Activated CD4-positive, alpha-beta T cell treated with anti-CD3 and anti-CD28 coated beads for 36 hours (primary cell): ENCODE measurements at places on chromosomes 13 and 19. TPM values are rescaled to one million over a fixed set of nuclear protein-coding genes. Genes with fewer than 3 reads are reported as not detected.

NLRP11 gene
- 0.05 TPM for total RNA-seq

PRMT1 gene
- total RNA-seq: 448 TPM

NRTN gene
- total RNA-seq: 0.32 TPM

CRLF1 gene
- total RNA-seq: not detected

ZNF468 gene
- 11.5 TPM for total RNA-seq

- DNase-seq: no peak
- H3K4me3 ChIP-seq: no peak overlapping the region
- H3K27me3 ChIP-seq: no peaks in the 10 kb centered on the region
- H3K4me1 ChIP-seq: peaks cover 71% of the 10 kb centered on the region
- H3K36me3 ChIP-seq: peaks cover 7% of the 10 kb centered on the region
- H3K27ac ChIP-seq: no peak overlapping the region
Measured at GRCh38 chr19:40608240-40608621, 7.1 kb downstream of the LTBP4 start.

GRCh38 chr13:110323172-110323891 lies 16.2 kb downstream of the COL4A2 start:
- no peak overlapping the region for H3K27ac ChIP-seq
- peaks cover 40% of the 10 kb centered on the region for H3K27me3 ChIP-seq
- H3K4me3 ChIP-seq: no peak overlapping the region
- H3K4me1 ChIP-seq: peaks cover 14% of the 10 kb centered on the region
- DNase-seq: no peak
- no peaks in the 10 kb centered on the region for H3K36me3 ChIP-seq

DNA sequence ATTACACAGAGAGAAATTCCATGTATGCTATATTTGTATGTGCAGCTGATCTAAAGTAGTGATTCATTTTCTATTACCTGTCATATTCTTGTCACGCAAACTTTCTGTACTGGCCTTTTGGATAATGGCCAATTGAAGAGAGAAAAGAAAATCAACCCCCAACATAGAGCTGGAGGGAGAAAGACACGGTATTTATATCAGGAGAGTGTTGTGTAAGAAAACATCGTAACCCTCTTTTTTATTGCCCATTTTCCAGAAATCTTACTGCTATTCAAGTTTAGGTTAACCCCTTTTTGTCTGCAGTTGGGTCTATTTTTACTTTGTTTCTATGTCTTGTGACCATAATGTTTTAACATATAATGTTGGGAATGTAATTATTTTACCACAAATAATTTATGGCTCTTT lies 27.9 kb downstream of the DGKH start:
- peaks cover 10% of the 10 kb centered on the region for H3K36me3 ChIP-seq
- peaks cover 27% of the 10 kb centered on the region for H3K4me1 ChIP-seq
- no peak overlapping the region for H3K27ac ChIP-seq
- no peak for DNase-seq
- no peaks in the 10 kb centered on the region for H3K27me3 ChIP-seq

GRCh38 chr19:14565765-14566711 lies 5.8 kb downstream of the NDUFB7 start:
- no peak overlapping the region for H3K27ac ChIP-seq
- H3K4me3 ChIP-seq: no peak overlapping the region
- no peak for DNase-seq
- peaks cover 32% of the 10 kb centered on the region for H3K4me1 ChIP-seq
- H3K36me3 ChIP-seq: peaks cover 8% of the 10 kb centered on the region

GRCh38 chr19:1384478-1385110 lies 887 bp downstream of the NDUFS7 start:
- DNase-seq: no peak
- peaks cover 21% of the 10 kb centered on the region for H3K4me1 ChIP-seq
- H3K27me3 ChIP-seq: peaks cover 2% of the 10 kb centered on the region
- peak overlapping the region; percentile 81 for H3K4me3 ChIP-seq
- H3K36me3 ChIP-seq: peaks cover 21% of the 10 kb centered on the region

GRCh38 chr13:27495551-27495950 lies 45.2 kb upstream of the MTIF3 start:
- no peaks in the 10 kb centered on the region for H3K27me3 ChIP-seq
- H3K4me3 ChIP-seq: no peak overlapping the region
- H3K4me1 ChIP-seq: no peaks in the 10 kb centered on the region
- no peak overlapping the region for H3K27ac ChIP-seq

DNA sequence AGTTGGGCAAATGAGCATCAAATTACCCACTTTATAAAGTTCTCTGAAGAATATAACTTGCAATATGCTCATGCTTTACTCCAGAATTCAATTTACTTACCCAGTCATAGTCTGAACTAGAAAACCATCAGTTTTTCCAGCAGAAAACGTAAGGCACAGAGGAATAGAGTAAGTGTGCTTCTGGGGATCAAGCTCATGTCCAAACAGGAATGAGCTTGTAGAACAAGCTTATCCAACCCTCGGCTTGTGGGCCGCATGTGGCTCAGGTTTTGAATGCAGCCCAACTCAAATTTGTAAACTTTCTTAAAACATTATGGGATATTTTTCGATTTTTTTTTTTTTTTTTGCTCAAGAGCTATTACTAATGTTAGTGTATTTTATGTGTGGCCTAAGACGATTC lies 308.5 kb upstream of the KLF12 start:
- no peak overlapping the region for H3K4me3 ChIP-seq
- H3K27ac ChIP-seq: no peak overlapping the region
- H3K27me3 ChIP-seq: no peaks in the 10 kb centered on the region

DNA sequence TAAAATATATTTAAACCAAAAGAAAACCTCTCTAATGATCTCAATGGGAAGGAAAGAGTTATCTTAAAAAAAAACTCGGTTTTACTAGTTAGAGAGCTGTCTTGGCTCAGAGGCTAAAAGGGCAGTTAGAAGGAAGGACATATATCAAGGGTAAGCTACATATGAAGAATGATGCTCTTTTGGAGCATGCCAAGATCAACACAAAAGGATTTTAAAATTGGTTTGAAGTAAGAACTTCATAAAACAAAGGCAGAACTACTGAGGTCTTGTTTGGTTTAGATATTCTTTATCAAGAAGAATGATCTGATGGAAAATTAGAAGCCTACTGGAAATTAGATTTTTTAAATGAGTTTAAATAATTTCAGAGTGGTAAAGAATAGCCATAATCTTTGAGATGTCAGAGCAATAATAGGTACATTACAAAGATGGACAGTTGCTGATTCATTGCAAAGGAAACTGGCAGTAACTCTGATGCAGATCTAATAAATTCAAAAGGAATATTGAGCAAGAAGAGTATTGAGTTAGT lies 39.4 kb upstream of the LMO7 start:
- DNase-seq: no peak
- peaks cover 22% of the 10 kb centered on the region for H3K36me3 ChIP-seq
- H3K27ac ChIP-seq: no peak overlapping the region

DNA sequence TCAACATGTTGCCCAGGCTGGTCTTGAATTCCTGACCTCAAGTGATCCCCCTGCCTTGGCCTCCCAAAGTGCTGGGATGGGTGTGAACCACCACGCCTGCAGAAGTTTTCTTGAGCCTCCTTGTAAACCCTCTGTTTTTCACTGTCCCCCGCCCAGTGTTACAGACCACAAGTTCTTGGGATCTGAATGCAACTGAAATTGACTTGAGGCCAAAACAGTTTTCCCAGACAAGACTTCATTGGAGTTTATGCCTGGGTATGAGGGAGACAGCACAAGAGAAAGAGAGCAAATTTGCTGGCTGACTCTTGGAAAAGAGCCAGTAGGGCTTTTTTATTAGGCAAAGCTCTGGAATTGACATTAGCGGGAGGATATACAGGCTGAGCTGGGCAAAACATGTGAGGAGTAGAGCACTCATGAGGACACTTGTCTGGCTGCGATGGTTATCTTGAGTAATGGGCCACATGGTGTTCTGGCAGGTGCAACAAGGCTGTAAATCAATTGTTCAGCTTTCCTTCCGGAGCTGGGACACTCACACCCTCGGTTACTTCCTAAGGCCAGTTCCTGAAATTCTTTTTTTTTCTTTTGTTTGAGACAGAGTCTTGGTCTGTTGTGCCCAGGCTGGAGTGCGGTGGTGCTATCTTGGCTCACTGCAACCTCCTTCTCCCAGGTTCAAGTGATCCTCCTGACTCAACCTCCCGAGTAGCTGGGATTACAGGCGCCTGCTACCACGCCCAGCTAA lies 12.7 kb upstream of the HNRNPL start:
- H3K4me1 ChIP-seq: peaks cover 36% of the 10 kb centered on the region
- H3K4me3 ChIP-seq: no peak overlapping the region
- DNase-seq: no peak
- no peaks in the 10 kb centered on the region for H3K27me3 ChIP-seq
- peaks cover 20% of the 10 kb centered on the region for H3K36me3 ChIP-seq

DNA sequence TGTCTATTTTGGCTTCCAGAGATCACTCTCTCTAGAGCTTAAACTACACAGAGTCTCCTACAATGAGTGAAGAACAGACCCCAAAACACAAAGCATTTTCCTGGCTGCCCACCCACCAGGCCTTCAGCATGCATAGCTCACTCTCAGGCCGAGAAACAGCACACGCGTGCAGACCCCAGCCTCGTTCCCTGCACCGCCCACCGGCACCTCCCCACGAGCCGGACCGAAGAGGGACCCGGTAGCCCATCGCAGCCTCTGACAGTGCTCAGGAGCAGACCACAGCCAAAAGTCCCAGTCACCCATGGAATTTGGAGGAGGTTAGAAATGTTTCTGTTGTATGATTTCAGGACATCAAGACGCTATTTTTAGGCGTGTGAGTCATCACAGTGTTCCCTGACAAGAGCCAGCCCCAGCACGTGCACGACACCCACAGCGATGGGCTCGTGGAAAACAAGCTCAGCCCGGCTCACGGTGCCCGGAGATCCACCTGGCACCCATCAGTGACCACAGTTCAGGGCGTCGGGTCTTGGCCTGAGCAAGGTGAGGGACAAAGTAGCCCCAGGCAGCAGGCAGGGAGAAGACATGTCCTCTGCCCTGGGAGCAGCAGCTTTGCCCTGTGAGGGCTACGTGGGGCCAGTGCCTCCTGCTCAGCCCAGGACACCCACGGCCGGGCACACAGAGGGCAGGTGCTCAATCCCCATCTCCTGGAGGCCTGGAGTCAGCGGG lies 50.1 kb upstream of the SPACA7 start:
- no peak overlapping the region for H3K4me3 ChIP-seq
- no peak for DNase-seq
- no peaks in the 10 kb centered on the region for H3K36me3 ChIP-seq
- no peak overlapping the region for H3K27ac ChIP-seq
- peaks cover 26% of the 10 kb centered on the region for H3K27me3 ChIP-seq

DNA sequence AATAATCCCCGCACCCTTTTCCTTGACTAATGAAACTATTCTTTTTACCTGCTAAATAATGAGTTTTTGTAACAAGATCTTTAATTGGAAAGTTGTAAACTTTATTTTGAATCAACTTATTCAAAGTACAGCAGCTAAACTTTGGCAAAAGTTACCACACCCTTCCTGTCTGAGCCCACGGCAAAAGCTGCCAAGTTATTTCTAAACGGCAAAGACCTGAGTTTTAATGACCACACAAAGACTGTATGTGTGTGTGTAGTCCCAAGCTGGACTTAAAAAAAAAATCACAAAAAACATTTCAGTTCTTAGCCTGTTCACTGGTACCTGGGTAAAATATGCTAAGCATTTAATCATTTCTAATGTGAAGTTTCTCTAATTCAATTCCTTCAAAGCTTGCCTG lies 60.7 kb downstream of the ZAR1L start:
- peaks cover 3% of the 10 kb centered on the region for H3K36me3 ChIP-seq
- H3K27me3 ChIP-seq: no peaks in the 10 kb centered on the region
- no peak overlapping the region for H3K27ac ChIP-seq
- H3K4me3 ChIP-seq: no peak overlapping the region
- DNase-seq: no peak

GRCh38 chr13:79812070-79812850 lies 331.3 kb downstream of the NDFIP2 start:
- no peaks in the 10 kb centered on the region for H3K4me1 ChIP-seq
- no peaks in the 10 kb centered on the region for H3K36me3 ChIP-seq
- no peak for DNase-seq
- H3K27ac ChIP-seq: no peak overlapping the region

DNA sequence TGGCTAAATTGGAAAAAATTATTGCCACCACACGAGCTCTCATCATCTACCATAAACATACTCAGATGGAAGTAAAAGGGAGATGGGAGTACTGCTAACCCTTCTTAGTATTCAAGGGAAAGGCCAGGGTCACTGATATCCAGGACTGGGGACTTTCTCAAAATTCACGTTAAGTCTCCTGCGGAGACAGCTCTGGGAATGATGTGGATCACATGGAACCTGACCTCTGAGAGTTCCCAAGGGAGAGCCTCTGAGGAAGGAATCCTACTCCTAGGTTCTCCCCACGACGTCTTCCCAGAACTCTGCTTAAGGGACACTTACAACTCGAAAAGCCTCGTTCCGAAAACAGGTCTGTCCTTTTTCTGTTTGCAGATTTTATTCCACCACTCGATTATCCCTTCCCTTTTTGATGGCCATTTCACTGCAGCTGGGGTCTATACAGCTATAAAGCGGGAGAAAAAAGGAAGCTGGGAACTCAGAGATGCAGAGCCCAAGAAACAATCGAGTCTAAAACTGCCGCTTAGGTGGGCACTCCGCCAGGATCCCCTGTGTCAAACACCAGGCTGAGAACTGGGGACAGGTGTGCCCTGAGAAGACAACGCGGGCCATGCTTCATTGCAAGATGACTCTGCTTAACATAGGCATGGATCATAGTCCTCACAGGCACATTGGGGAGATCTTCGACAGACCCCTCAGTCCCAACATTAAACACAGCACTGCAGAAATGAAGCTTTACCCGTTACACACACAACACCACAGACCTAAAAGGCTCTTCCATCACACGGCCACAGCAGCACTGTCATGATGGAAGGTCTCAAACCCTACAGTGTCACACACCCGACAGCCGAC lies 823 bp upstream of the ZNF567 start:
- H3K36me3 ChIP-seq: peaks cover 66% of the 10 kb centered on the region
- no peaks in the 10 kb centered on the region for H3K27me3 ChIP-seq
- peaks cover 27% of the 10 kb centered on the region for H3K4me1 ChIP-seq
- no peak for DNase-seq
- H3K4me3 ChIP-seq: peak overlapping the region; percentile 99
- H3K27ac ChIP-seq: peak overlapping the region; percentile 96

DNA sequence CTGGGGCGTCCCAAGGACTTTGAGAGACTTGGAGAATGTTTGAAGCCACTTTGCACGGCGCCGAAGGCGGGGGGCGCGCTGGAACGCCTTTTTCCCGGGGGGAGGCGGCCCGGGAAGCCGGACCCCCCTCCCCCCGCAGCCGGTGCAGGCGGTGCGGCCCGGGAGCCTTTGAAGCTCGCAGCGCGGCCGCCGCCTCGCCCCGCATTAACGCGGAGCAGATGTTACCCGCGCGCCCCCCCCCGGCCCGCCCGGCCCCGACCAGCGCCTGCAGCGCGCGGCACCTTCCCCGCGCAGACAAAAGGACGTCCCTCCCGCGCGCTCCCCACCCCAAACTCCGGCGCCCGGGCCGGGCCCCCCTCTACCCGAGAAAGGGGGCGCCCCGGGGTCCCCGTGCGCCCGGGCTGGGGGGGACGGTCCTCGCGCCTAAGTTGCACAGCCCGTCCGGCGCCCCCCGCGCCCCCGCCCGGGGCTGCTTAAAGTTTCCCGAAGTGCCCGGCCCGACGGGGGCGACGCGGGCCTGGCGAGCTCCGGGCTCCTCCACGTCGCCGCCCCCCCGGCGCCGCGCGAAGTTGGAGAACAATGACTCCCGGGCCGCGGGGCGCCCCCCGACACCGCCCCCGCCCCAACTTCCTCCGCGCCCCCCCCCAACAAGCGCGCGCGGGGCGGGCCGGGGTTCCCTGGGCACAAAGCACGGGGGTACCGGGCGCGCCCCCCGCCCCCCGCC lies 685 bp downstream of the TCF3 start:
- peaks cover 32% of the 10 kb centered on the region for H3K4me1 ChIP-seq
- peak overlapping the region; percentile 88 for H3K4me3 ChIP-seq
- peak; percentile 73 for DNase-seq

GRCh38 chr19:13054626-13055212 lies 47.9 kb downstream of the LYL1 start:
- no peak overlapping the region for H3K27ac ChIP-seq
- peaks cover 5% of the 10 kb centered on the region for H3K27me3 ChIP-seq
- no peaks in the 10 kb centered on the region for H3K36me3 ChIP-seq
- DNase-seq: no peak
- no peak overlapping the region for H3K4me3 ChIP-seq
- H3K4me1 ChIP-seq: peaks cover 8% of the 10 kb centered on the region
